ENCODE measurements at places on chromosomes 1 and 21.

GRCh38 chr1:60765204-60765603, 317.2 kb upstream of the NFIA start:
- peak; percentile 7 for DNase-seq

DNA sequence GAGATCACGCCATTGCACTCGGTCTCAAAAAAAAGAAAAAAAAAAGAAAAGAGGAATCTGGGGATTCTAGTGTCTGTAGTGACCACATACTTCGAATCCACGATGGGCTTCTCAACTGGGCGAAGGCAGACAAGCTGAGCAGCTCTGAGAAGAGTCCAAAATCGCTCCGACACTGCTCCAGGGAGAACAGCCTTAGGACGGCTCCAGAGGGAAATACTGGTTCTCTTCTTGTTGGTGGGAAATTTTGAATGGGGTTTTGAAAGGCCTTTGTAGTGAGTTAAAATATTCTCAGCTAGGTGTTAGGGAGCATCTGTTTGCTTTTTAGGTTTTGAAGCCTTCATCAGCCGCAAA, 18.3 kb upstream of the HJV start:
- peak; percentile 14 for DNase-seq

GRCh38 chr1:199057322-199057721, 418.5 kb downstream of the PTPRC start:
- no peak for DNase-seq

DNA sequence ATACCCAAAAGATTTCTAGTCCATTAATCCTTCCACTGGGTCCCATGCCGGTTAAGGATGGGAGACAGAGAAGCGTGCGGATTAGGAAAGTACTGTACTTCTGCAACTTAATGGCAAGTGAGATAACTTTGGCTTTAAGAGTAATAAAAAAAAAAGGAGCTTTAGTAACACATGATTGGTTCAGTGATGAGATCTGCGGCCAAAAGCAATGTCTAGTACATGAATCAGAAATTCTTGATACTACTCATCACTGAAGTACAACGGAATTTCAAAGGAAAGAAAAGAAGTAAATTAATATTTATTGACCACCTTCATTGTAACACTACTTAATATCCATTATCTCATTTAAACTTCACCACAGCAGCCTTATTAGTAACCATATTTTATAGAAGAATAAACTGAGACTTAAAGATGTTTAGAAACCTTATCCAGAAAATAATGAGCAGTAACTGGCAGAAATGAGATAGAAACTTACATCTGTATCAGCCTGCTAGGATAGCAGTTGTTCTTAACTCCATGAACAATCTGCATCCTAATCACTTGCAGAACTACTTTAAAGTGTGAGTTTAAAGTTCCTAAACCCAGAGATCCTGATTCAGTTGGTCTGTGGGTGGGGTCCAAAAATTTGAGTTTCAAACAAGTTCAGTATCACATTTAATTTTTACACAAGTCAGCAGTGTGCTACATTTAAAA, 14.1 kb upstream of the NUF2 start:
- DNase-seq = no peak

- no peak for DNase-seq
Measured at GRCh38 chr21:32777269-32777668, 5.7 kb upstream of the PAXBP1 start.

GRCh38 chr1:219987325-219987724, 59.0 kb upstream of the SLC30A10 start:
- no peak for DNase-seq

GRCh38 chr21:44519346-44520325, 20.4 kb downstream of the KRTAP10-1 start:
- DNase-seq = no peak

DNA sequence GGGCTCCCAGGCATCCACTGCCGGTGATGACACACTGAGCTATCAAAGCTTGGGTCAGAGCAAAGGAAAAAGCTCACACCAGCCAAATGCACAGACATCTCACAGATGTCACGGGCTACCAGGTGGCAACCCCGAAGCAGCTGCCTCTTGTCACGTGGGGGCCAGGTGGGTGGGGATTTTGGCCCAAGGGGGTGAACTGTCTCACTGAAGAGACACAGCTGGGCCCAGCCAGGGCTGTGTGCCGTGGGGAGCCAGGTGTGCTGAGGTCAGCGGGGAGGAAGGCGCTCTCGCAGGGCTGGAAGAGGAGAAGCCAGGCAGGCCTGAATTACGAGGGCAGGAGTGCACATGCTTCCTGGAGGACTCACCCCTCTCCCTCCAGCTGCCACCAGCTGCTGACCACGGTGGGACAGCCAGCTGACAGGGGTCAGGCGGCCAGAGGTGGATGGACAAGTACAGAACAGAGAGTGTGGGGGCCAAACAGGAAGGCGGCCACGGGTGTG, 32.4 kb downstream of the KCNN3 start:
- DNase-seq = peak; percentile 60

DNA sequence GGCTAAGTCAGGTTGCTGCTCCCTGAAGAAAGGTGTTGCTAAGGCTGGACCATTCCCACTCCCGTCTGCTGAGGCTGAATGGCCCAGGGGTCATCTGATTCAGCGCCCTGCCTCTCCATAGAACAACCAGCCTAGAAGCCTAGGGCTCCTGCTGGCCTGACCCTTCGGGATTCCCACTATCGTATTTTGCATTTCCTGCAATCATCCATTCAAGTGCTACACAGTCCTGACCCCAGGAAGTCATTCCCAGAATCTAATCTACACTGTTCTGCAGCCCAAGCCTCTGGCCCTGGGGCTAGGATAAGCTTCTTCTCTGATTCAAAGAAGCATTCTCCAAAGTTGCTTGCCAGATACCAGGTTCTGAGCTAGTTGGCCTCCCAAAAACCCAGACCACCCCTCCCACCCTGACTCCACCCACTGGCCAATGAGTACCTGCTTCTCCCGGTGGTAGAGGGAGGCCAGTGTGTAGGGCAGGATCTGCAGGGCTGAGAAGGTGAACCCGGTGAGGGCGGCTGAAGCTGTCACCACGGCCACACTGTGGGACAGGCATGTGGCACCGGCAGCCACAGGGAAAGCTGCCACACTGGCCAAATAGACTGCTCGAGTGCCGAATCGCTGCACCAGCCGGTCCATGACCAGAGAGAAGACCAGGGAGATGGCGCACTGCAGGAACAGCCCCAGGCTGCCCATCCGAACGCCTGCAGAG, 18.7 kb downstream of the SLC45A3 start:
- DNase-seq = no peak

DNA sequence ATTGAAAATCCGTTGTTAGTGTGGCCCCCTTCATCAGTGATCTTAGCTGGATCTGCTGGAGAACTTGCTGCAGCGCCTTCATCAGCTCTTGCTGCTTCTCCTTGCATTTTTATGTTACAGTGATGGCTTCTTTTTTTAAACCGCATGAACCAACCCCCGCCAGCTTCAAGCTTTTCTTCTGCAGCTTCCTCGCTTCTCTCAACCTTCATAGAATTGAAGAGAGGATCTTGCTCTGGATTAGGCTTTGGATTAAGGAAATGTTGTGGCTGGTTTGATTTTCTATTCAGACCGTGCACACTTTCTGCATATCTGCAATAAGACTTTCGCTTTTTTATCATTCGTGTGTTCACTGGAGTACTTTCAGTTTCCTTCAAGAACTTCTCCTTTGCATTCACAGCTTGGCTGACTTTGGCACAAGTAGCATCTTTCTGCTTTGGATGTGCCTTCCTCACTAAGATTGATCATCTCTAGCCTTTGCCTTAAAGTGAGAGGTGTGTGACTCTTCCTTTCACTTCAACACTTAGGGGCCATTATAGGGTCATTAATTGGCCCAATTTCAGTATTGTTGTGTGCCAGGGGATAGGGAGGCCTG, 13.1 kb downstream of the RNF187 start:
- DNase-seq = no peak

- no peak for DNase-seq
Measured at GRCh38 chr1:17375651-17376050, 3.7 kb downstream of the PADI6 start.

GRCh38 chr1:150072959-150073358, 5.4 kb downstream of the VPS45 start:
- no peak for DNase-seq

GRCh38 chr1:1199961-1200875, 6.2 kb downstream of the TNFRSF18 start:
- no peak for DNase-seq

Data from NCI-H774 (cell line).